ENCODE measurements at places on chromosomes 5 and 9.

- H3K4me1 ChIP-seq: no peaks in the 10 kb centered on the region
- H3K27ac ChIP-seq: no peak overlapping the region
- no peak for DNase-seq
- H3K36me3 ChIP-seq: no peaks in the 10 kb centered on the region
Observed at GRCh38 chr5:178310130-178310865, 77.7 kb upstream of the PHYKPL start.

GRCh38 chr5:132205385-132206125 lies 22.1 kb downstream of the P4HA2 start:
- no peak overlapping the region for H3K4me3 ChIP-seq
- DNase-seq: no peak
- peaks cover 3% of the 10 kb centered on the region for H3K4me1 ChIP-seq
- peaks cover 64% of the 10 kb centered on the region for H3K36me3 ChIP-seq

- H3K36me3 ChIP-seq: no peaks in the 10 kb centered on the region
- H3K27ac ChIP-seq: no peak overlapping the region
- DNase-seq: no peak
- no peaks in the 10 kb centered on the region for H3K27me3 ChIP-seq
- no peak overlapping the region for H3K4me3 ChIP-seq
Observed at GRCh38 chr5:82163452-82164175, 114.5 kb downstream of the RPS23 start.

DNA sequence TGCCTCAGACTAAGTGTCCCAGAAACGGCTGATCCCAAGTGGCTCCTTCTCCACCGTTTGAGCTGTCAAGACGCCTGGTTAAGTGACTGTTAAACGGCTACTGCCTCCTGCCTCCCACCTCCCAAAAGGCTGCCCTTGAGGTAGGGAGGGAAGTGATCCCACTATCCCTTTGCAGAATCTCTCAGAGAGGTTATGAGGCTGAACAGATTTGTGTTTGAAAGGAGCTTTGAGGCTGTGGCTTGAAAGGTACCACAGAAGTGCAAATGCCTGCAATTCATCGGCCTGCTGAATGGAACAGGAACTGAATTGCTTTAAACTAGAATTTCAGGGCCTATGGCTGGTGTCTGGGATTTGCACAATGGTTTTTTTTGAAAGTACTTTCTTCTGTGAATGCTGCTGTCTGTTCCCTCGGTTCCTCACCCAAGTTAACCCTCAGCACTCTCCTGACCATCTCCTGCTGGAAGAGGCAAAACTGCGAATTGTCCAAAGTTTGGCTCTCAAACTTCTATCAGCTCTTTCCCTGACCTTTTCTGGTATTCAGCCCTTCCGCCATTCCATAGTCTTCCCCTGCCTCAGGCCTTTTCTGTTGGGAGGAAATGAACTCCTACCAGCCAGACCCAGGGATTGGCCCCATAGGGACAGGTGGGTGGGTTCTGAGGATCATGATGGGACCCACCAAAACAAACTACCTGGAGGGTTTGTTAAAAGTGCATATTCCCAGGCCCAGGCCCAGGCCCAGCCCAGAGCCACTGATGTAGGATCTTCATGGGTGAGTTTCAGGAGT lies 453.3 kb downstream of the KDM4C start:
- H3K27me3 ChIP-seq: peaks cover 18% of the 10 kb centered on the region
- no peak for DNase-seq
- no peak overlapping the region for H3K27ac ChIP-seq
- H3K4me1 ChIP-seq: peaks cover 8% of the 10 kb centered on the region
- H3K4me3 ChIP-seq: no peak overlapping the region
- no peaks in the 10 kb centered on the region for H3K36me3 ChIP-seq

GRCh38 chr5:145934276-145934675 lies 2.1 kb upstream of the SH3RF2 start:
- H3K36me3 ChIP-seq: no peaks in the 10 kb centered on the region
- peaks cover 33% of the 10 kb centered on the region for H3K27me3 ChIP-seq

DNA sequence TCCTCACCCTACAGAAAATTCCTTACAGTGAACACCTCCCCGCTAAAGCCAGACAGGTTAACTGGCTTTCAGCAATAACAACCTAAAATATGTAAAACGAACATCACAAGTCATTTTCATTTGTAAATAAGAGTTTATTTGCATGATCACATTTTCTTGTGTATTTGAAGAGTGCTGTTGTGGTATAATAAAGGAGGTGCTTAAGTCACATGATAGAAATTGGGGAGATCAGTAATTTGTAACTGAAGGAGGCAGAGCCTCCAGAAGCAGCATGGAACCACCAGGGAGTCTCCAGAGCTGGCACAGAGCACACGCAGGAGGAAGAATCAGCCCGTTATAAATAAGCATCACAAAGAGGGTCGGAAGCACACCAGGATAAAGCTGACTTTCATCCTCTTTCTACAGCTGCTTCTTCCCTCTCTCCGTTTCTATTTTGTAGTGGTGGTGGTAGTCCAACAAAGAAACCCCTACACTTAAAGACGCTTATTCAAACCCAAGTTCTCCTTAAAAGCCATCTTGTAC lies 210.6 kb downstream of the MAPKAP1 start:
- H3K27ac ChIP-seq: no peak overlapping the region
- no peaks in the 10 kb centered on the region for H3K4me1 ChIP-seq
- H3K27me3 ChIP-seq: no peaks in the 10 kb centered on the region
- no peaks in the 10 kb centered on the region for H3K36me3 ChIP-seq

GRCh38 chr5:180304431-180305375 lies 12.8 kb upstream of the MAPK9 start:
- no peak overlapping the region for H3K4me3 ChIP-seq
- H3K4me1 ChIP-seq: no peaks in the 10 kb centered on the region
- no peak overlapping the region for H3K27ac ChIP-seq
- H3K27me3 ChIP-seq: no peaks in the 10 kb centered on the region
- DNase-seq: no peak

DNA sequence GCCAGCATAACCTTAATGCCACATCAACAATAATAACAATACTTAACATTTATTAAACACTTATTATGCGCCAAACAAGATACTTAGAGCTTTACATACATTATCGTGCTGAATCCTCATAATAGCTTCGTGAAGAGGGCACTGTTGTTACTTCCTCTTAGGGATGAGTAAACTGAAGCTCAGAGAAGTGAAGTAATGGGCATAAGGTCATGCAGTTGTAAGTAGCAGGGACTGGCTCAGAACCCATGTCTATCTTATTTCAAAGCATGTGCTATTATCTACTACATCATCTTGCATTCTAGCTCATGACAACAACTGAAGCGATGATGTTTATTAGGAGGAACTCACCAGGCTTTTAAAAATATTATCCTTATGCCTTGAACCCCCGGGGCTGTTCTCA lies 34.9 kb upstream of the PPP3R2 start:
- H3K36me3 ChIP-seq: no peaks in the 10 kb centered on the region
- DNase-seq: no peak
- H3K27ac ChIP-seq: no peak overlapping the region

- no peak overlapping the region for H3K4me3 ChIP-seq
- no peaks in the 10 kb centered on the region for H3K36me3 ChIP-seq
- peaks cover 8% of the 10 kb centered on the region for H3K27me3 ChIP-seq
- no peak overlapping the region for H3K27ac ChIP-seq
- H3K4me1 ChIP-seq: no peaks in the 10 kb centered on the region
- no peak for DNase-seq
Observed at GRCh38 chr5:135149956-135150723, 116.1 kb upstream of the PITX1 start.

DNA sequence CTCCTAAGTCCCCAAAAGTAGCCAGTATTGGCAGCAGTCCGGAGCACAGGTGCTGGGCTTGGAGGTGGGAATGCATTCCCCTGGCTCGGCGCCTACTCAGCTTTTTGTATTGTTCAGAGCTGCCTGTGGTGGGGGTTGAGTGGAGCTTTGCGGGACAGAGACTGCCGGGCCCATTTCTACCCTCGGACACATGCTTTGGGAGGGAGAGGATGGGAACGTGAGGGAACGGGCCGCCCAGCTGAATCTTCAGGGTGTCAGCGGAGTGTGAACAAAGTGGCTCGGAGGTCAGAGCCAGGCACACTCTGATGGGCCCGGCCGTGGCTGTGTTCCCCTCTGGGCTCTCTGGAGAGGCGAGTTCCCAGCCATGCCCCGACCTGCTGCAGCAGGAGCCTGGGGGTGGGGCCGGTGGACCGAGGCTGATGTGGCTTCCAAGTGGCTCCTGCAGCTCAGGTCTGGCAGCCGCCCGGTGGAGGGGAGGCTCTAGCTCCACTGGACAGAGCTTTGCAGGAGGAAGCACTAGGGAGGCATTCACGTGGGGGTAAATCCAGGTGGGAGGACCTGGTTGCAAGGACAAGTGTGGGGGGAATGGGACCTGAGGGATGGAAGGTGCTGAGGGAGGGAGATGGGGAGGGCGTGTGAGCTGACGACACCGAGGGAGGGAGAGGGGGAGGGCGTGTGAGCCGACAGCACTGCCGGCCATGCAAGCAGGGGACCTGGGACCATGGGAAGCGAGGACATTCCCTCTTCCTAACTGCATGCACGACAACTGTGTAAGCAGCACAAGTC lies 31.1 kb upstream of the SLC6A3 start:
- no peaks in the 10 kb centered on the region for H3K27me3 ChIP-seq
- no peak for DNase-seq
- no peak overlapping the region for H3K27ac ChIP-seq
- H3K4me1 ChIP-seq: no peaks in the 10 kb centered on the region

DNA sequence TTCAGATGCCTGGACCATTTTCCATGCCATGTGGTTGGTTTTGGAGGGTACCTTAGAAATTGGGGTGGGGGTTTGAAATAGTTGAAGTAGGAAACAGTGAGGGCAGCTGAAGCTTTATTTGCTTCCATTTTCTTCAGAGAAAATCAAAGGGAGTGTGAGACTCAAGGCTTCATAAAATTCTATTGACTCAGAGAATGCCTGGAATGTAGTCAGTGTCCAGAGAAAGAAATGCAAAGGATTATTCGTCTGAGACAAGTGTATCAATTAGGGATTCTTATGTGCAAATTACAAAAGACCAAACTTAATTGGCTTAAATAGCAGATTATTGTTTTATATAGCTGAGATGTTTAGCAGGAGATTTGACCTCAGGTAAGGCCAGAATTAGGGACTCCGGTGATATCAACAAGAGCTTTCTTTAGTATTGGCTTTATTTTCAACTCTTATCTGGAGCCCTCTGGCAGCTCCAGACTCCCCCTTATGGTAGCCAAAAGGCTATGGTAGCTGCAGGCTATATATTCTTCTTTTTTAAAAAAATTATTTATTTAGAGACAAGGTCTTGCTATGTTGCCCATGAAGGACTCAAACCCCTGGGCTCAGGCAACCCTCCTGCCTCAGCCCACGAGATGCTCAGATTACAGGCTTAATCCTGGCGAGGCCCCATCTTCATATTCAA lies 38.9 kb downstream of the PTTG1 start:
- H3K4me3 ChIP-seq: no peak overlapping the region
- no peak for DNase-seq
- peaks cover 7% of the 10 kb centered on the region for H3K36me3 ChIP-seq
- peaks cover 54% of the 10 kb centered on the region for H3K4me1 ChIP-seq

GRCh38 chr5:177591690-177592009 lies 353 bp upstream of the TMED9 start:
- no peak for DNase-seq
- peak overlapping the region; percentile 98 for H3K4me3 ChIP-seq
- H3K4me1 ChIP-seq: peaks cover 18% of the 10 kb centered on the region
- peak overlapping the region; percentile 80 for H3K27ac ChIP-seq
- H3K36me3 ChIP-seq: peaks cover 45% of the 10 kb centered on the region

DNA sequence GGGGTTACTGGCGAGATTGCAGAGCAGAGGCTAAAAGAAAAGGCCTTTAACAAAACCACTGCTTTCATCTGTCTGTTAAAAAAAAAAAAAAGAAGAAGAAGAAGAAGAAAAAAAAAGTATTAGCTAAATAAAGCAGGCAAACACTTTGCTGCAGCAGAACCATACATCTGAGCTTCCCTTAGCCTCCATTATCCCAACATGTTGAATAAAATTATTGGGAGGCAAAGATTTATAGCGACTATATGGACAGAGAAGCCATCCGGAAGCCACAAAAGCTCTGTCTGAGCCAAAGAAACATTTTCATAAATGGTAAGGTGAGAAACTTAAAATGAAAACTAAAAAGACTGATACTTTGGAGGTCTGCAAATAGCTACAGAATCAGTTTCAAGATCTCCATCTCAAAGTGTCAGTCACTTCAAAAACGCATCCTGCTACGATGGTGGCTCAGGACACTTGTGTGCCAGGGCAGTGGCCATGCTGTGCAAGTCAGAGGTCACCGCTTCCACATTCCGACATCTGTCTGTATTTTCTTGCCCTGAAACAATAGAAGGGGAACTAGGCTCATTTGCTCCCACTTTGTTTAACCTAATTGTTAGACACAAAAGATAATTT lies 9.6 kb downstream of the EFNA5 start:
- no peak for DNase-seq
- H3K27ac ChIP-seq: no peak overlapping the region
- H3K4me3 ChIP-seq: no peak overlapping the region
- no peaks in the 10 kb centered on the region for H3K36me3 ChIP-seq
- H3K4me1 ChIP-seq: no peaks in the 10 kb centered on the region

DNA sequence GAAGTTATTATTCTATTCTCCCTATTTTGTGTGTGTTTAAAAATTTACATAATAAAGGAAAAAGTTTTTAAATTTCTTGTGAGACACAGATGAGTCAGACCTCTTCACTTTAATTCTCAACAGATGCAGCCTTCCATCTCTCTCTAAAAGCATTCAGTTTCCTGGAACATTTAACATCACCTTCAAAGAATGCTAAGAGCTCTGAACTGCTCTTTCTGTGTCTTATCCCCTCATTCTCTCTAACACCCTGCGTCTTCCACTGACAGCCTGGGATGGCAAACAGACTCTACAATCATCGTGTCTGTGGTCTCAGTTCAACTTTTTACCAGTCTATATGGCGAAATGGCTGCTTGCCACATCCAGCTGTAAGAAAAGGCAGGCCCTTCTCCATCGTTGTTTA lies 173.0 kb downstream of the HINT1 start:
- H3K36me3 ChIP-seq: no peaks in the 10 kb centered on the region
- peaks cover 3% of the 10 kb centered on the region for H3K27me3 ChIP-seq
- no peaks in the 10 kb centered on the region for H3K4me1 ChIP-seq
- H3K27ac ChIP-seq: no peak overlapping the region

GRCh38 chr5:27172693-27173092 lies 134.3 kb upstream of the CDH9 start:
- no peaks in the 10 kb centered on the region for H3K36me3 ChIP-seq
- H3K4me1 ChIP-seq: no peaks in the 10 kb centered on the region
- H3K4me3 ChIP-seq: no peak overlapping the region
- DNase-seq: no peak
- H3K27ac ChIP-seq: no peak overlapping the region

GRCh38 chr9:112038017-112038408 lies 137.1 kb downstream of the SUSD1 start:
- no peak overlapping the region for H3K4me3 ChIP-seq
- no peak for DNase-seq
- peaks cover 33% of the 10 kb centered on the region for H3K36me3 ChIP-seq

- H3K27ac ChIP-seq: no peak overlapping the region
- no peak overlapping the region for H3K4me3 ChIP-seq
- no peaks in the 10 kb centered on the region for H3K27me3 ChIP-seq
- no peaks in the 10 kb centered on the region for H3K36me3 ChIP-seq
- no peak for DNase-seq
Observed at GRCh38 chr5:158265931-158266700, 407.2 kb upstream of the CLINT1 start.
